ENCODE measurements at places on chromosomes 16 and 17.

DNA sequence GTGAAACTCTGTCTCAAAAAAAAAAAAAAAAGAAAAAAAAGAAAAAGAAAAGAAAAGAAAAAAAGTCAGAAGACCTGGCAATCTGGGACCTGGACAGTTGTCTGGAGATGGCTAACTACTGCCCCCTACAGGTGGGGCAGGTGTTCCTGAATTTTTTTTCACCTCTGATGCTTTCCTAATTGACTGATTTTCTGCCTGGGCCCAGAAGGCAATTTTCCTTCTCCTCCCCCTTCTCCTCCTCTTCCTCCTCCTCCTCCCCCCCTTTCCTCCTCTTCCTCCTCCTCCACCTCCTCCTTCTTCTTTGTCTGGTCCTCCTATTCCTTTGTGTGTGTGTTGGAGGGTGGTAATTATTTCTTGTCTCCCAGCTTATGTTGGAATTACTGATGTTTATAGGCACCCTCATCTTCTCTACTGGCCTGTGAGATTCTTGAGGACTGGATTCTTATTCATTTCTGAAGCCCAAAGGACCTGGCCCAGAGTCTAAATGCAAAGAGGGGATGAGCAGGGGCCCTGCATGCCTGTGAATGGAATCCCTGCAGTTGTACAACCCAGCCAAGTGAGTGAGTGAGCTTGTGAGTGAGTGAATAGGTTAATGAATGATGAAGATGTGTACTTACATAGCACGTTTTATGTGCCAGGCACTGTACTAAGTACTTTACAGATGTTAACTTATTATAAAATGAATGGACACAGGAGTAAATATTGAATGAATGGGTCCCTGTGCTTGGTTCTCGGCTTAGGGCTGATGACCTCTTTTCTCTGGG, 26.9 kb downstream of the IRX5 start:
- no peak for DNase-seq

DNA sequence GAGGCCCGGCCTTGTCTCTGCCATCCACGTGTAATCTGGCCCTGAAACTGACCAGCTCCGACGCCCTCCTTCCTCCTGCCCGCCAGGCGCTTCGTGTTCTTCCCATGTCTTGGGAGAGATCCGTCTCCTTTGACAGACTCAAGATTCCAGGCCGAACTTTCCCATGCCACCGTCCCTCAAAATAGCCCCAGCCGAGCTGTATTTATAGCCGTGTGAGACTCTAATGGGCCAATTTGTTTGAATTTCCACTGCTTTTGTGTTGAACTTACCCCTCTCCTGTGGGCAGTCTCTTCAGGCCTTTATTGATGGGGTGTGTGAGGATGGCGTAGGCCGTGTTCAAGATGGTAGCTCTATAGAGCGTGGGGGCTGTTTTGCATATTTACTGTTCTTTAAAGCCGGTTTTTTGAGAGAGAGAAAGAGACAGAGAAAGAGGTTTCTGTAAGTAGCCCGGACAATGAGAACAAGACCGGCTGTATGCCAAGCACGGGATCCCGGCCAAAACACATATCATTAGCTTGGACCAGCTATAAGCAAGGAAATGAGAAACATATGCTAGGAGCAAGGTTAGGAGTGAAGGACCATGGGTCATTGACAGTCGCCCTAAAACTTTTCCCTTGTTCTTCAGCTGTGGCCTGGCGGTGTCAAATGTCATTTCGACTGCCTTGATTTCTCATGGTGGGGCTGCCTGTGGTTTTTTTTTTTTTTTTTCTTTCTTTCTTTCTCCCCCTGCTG, 124.5 kb upstream of the ZFHX3 start:
- no peak for DNase-seq

- no peak for DNase-seq
Measured at GRCh38 chr17:45895304-45895968, 1.1 kb downstream of the MAPT start.

DNA sequence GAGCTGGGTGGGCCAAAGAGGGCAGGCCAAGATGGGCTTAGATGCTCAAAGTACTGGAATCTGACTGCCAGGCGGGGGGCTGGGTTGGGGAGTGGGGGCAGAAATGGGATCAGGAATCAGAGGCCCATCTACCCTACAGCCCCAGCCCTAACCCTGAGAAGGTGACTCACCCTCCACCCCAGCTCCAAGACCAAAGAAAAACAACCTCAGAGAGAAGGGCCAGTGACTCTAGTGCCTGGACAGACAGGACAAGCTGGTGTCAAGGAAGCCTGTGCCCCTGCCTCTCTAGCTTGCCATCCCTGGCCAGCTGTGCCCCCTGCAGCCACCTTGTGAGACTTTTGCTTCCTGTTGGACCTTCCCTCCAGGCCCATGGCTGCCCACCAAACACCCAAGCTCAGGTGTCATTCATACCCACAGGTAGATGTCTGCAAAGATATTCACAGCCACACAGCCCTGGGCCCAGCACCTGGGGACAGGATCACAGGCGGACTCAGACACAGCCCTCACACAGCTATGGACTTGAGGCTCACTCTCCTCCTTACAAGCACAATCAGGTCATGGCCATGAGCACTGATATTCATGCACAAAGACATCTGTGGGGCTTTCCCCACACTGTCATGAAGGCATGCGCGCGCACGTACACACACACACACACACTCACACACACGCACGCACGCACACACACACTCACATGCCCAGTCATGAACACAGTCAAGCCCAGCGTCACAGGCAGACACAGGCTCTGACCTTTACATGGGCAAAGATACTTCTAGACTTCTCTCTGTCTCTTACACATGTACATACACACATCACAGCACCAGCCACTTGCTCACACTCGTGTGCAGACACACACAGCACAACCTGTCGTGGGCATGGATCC, 2.8 kb downstream of the WNT3 start:
- DNase-seq = no peak

- DNase-seq = no peak
Measured at GRCh38 chr16:31071861-31072260, 2.2 kb downstream of the ZNF668 start.

DNA sequence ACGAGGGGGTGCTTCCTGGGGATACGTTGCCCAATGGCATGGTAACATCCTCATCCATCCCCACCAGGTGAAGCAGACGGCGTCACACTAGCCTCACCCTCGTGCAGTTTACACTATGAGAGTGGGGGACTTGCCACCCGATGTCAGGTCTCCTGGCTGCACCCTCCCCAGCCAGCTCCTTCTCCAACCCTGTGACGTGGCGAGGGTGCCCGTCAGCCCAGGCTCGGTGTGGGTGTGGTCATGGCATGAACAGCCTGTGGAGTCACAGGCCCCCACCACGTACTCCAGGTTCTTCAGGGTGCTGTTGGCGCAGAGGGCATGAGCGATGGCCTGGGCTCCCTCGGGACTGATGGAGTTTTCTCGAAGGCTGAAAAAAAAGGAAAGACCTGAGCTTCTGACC, 28.3 kb downstream of the NLRC3 start:
- DNase-seq = no peak

- DNase-seq = no peak
Measured at GRCh38 chr17:29363716-29364115, 26.4 kb upstream of the TAOK1 start.

- no peak for DNase-seq
Measured at GRCh38 chr17:27494192-27495091, 38.2 kb downstream of the KSR1 start.

DNA sequence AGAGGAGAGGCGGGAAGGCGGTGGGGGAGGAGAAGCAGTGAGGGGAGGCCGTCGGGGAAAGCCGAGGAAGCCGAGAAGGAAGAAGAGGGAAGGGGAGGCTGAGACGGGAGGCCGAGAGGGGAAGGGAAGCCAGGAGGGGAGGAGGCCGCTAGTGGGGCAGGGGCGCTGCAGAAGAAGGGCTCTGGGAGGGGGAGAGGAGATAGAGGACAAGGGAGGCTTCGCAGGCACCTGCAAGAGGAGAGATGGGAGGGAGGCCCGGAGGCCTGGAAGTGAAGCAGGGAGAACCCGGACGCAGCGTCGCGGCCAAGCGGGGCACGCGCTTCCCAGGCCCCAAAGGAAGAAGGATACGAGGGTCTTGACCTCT, 2.3 kb downstream of the C17orf58 start:
- no peak for DNase-seq

DNA sequence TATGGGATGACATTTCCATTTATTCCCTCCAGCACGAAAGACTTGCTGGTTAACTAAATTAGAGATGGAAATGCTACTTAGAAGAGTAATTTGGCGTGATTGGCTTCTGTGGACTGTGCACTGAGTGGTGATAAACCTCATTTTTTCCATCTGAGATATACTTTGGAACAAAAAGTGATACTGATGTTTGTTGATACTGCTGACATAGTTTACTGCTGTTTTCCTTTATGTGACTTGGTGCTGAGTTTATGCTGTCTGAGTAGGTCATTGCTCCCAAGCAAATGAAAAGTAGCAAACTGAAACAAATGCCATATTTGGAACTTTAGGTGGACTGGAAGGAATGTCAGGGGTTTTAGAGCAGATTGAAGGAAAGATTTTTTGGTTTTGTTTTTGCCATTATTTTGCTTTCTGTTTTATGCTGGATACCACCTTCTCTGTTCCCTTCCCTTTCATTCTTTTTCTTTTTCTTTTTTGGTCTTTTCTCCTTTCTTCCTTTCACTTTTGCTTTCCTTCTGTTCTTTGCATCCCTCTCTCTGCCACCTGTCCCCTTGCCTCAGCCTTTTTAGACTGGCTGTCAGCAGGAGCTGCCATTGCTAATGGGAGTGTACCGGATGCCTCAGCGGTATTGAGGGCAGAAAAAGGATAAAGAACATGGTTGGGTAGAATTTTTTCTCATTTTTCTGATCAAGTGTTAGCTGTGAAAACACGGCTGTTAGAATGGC, 41.8 kb downstream of the NUP93 start:
- no peak for DNase-seq

DNA sequence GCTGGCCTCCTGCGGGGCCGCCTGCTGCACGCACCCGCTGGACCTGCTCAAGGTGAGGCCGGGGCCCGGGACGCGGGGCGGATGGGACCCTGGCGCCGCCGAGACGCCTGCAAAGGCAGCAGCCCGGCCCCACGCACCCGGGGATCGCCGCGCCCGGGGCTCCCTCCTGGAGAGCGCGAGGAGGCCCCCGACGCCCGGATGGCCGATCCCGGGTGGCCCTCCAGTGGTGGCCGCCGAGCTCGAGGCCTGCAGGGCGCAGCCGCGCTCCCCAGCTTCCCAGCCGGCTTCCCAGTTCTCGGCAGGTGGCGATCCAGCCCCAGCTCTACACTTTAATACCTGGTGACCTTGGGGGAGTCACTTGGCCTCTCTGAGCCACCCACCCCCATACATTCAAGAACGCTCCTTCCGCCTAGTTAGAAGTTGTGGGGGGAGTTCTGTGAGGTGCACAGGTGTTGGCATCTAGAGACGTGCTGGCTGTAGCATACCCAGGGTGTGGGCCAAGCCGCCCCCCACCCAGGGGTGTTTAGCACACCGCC, 452 bp downstream of the SLC25A10 start:
- no peak for DNase-seq

GRCh38 chr17:64190472-64190871, 60.5 kb upstream of the ERN1 start:
- no peak for DNase-seq

- no peak for DNase-seq
Measured at GRCh38 chr17:81027591-81028505, 7.1 kb upstream of the BAIAP2 start.

DNA sequence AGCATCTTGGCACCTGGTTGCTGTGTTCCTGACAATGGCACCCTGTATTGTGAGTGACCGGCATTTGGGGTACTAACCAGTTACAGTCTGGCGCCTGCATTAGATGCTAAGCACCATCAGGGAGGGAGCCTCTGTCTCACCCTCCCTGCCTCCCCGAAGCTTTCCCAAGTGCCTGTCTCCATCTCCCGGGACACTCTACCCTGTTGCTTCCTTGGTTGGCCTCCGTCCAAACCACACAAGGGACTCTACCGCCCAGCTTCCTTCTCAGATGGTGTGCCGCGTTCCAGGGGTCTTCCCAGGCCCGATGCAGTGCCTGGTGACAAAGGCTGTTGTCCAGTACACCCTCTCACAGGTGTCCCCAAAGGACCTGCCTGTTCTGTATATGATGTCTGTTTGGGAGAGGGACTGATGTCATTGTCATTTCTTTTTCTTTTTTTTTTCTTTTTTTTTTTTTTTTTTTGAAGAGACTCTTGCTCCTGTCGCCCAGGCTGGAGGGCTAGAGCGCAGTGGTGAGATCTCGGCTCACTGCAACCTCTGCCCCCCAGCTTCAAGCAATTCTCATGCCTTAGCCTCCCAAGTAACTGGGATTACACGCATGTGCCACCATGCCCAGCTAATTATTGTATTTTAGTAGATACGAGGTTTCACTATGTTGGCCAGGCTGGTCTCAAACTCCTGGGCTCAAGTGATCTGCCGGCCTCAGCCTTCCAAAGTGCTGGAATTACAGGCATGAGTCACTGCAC, 6.7 kb downstream of the SNN start:
- no peak for DNase-seq

- no peak for DNase-seq
Measured at GRCh38 chr16:79061181-79061580, 539.4 kb downstream of the MAF start.

GRCh38 chr16:50839920-50840729, 98.2 kb downstream of the CYLD start:
- no peak for DNase-seq

- DNase-seq = no peak
Measured at GRCh38 chr17:54971147-54971546, 2.6 kb downstream of the STXBP4 start.

DNA sequence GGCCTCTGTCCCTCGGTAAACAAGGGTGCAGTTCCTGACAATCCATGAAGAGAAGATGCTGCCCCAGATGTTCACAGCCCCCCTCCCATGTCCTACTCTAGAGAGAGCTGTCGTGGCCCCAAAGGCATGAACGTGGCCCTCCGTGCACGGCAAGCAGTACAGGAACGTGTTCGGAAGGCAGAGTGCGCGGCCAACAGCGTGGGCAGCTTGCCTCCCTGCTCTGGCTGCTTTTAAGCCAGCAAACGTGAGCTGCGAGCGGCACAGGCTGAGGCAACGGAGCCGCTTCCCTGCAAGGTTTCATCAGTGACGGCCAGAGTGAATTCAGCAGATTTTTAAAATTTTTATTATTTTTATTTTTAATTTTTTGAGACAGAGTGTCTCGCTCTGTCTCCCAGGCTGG, 37.2 kb downstream of the PEMT start:
- DNase-seq = no peak

GRCh38 chr16:844638-845350, 44.3 kb upstream of the GNG13 start:
- no peak for DNase-seq

- DNase-seq = no peak
Measured at GRCh38 chr17:34725725-34726124, 146.3 kb downstream of the TMEM132E start.

DNA sequence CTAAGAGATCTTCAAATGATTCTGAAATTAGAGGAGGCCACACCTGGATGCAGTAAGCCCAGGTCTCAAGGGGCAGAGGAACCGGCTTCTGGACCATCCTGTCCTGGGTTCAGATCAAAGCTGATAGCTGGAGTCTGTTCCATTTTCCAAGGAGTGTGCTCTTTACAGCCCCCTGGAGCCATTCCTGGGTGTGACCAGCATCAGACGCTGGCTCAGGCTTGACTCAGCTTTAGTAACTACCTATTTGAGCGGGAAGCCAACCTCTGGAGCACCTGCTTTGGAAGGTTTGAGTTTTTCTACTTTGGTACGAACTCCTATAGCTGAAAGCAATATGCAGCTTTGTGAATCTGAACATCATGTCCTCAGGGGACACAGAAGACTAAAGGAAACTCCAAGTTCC, 12.9 kb upstream of the BBS2 start:
- no peak for DNase-seq

All from activated T-helper 1 cell treated with Interleukin-2 at 50 U/mL for 16 hours (primary cell).